RPMI8226 (cell line): ENCODE measurements at places on chromosomes 3 and 15.

- DNase-seq: peak; percentile 59
These were observed 243.3 kb downstream of the FAM43A start for GRCh38 chr3:194928831-194929577.

- no peak for DNase-seq
These were observed 9.3 kb downstream of the GXYLT2 start for GRCh38 chr3:72896996-72897757.

- peak; percentile 49 for DNase-seq
These were observed 168.6 kb downstream of the SHQ1 start for GRCh38 chr3:72679540-72680198.

DNA sequence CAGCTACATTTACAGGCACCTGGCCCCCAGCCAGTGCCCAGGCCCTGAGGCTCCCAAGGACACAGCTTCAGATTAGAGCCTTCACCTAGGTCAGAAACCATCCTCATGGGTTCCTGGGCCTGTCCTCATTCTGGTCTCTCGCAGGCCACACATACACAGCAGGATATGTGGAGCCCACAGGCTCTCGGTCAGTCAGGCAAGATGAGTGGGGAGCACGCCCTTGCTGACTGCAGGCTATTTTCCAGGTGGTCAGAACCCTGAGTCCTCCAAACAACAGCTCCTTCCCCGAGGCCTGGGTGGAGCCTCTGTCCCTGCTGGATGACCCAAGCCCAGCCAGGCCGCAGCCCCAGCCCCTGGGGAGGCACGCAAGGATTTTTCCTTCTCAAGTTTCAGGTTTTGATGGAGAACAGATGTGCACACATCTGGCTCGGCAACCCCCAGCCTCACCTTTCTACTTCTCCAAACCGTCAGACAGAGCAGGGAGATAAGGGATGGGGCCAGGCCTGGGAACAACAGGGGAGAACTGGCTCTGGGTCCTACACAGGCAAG is 1.6 kb downstream of the STRA6 start:
- no peak for DNase-seq
